ENCODE measurements at places on chromosomes 13 and 19. TPM values are rescaled to one million over a fixed set of nuclear protein-coding genes. Genes with fewer than 3 reads are reported as not detected.
A peak's percentile ranks its signal among the peaks of the same experiment; 100 is the strongest.

DNA sequence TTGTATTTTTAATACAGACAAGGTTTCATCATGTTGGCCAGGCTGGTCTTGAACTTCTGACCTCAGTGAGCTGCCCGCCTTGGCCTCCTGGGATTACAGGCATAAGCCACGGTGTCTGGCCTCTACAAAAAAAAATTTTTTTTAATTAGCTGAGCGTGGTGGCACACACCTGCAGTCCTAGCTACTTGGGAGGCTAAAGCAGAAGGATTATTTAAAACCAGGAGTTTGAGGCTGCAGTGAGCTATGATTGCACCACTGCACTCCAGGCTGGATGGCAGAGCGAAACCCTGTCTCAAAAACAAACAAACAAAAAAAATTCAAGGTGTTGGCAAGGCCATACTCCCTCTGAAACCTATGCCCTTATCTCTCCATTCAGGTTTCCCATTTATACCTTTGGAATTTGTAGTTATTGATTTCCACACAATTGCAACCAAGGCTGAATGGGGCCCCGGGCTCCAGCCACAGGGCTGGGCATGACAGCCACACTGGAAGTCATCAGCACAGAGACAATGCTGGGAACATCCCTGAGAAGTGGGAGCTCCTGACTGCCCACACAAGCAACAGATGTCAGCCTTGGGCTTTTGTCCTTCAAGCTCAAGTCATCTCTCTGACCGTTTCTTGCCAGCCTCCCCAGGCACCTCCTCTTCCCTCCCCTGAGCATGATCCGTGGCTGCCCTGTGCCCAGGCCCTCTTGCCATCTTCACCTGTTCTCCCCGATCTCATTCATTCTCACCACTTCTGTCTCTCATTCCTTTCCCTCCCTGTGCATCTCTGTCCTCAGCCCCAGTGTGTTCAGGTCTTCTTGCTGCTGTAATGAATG is 27.2 kb upstream of the CALM3 start:
- H3K4me1 ChIP-seq = peaks cover 13% of the 10 kb centered on the region
- DNase-seq = peak; percentile 13
- no peaks in the 10 kb centered on the region for H3K36me3 ChIP-seq
- H3K27me3 ChIP-seq = peaks cover 2% of the 10 kb centered on the region

DNA sequence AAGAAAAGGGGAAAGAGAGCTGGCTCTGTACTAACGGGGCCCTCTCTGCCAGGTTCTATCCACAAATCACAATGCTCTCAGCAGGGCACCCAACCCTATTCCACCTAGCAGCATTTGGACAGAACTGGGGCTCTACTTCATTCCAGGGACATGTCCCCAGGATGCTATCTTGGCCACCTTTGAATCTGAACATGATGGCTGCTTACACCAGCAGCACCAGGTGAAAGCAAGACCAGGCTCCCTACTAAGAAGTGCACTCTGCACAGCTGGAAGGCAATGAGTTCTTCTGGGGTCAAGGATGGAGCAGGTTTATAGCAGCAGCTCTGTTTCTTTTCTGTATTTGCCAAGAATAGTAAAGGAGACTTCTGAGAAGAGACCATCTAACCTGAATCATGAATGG is 222.4 kb downstream of the DACH1 start:
- H3K4me3 ChIP-seq = no peak overlapping the region
- H3K27ac ChIP-seq = no peak overlapping the region
- H3K4me1 ChIP-seq = no peaks in the 10 kb centered on the region
- no peaks in the 10 kb centered on the region for H3K27me3 ChIP-seq
- no peak for DNase-seq
- no peaks in the 10 kb centered on the region for H3K36me3 ChIP-seq

GRCh38 chr13:75841905-75842304 is 205.8 kb downstream of the LMO7 start:
- no peak overlapping the region for H3K4me3 ChIP-seq
- no peaks in the 10 kb centered on the region for H3K4me1 ChIP-seq
- DNase-seq = no peak
- H3K36me3 ChIP-seq = peaks cover 30% of the 10 kb centered on the region
- no peak overlapping the region for H3K27ac ChIP-seq
- no peaks in the 10 kb centered on the region for H3K27me3 ChIP-seq

DNA sequence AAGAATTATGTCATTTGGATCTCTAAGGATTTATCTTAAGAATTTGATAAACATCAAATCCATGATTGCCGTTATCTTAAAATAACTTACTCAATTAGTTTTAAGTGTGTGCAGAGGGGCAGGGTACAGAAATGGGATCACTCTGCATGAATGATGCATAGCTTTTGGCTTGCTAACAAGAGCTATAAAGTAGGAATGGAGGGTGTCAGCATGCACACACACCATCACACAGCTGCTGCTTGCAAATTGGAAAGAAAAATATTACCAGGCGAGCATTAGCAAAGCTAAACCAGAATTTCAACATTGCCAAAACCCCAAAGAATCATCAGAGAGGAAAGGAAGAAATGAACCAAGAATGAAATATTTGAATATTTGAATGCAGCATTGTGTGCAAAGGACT is 580.6 kb downstream of the LMO7 start:
- no peaks in the 10 kb centered on the region for H3K4me1 ChIP-seq
- no peak overlapping the region for H3K27ac ChIP-seq
- no peaks in the 10 kb centered on the region for H3K27me3 ChIP-seq

DNA sequence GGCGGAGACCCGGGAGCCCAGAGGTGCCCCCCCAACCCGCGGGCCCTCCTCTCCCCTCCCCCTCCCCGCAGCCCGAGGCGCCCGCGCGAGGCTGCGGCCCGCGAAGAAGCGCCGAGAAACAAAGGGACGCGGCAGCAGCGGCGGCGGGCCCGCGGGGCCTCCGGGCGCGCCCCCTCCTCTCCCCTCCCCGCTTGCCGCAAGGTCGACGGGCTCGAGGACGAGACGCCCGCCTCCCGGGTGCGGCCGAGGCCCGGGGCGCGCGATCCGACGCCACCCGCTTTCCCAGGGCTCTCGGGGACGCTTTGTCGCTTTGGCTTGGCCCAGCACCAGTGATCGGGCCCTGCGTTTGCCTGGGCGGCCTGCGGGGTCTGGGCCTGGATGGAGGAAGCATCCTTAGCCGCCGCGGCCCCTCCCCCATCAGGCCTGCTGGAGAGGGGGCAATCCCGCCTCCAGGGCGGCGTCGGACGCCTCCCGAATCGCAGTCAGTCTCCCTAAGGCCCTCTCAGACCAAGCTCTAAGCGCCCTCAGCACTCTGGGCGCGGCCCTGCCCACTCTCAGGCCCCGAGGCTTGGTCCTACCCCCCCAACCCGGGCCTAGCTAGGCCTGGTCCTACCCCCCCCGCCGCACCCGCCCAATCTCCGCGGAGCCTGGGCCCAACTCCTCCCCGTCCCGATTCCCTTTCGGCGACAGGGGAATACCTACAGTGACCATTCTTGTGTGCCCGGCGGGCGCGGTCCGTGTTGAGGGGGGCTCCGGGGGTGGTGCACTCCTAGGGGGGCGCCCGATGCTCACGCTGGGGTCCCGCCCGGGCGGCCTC is 740 bp downstream of the ELAVL3 start:
- no peak for DNase-seq
- 0 out of 2 replicates have a peak overlapping the region, but pooled peaks have one; percentile 7 for H3K4me3 ChIP-seq
- H3K27ac ChIP-seq = no peak overlapping the region
- no peaks in the 10 kb centered on the region for H3K36me3 ChIP-seq
- peaks cover 5% of the 10 kb centered on the region for H3K27me3 ChIP-seq
- H3K4me1 ChIP-seq = peaks cover 17% of the 10 kb centered on the region

DNA sequence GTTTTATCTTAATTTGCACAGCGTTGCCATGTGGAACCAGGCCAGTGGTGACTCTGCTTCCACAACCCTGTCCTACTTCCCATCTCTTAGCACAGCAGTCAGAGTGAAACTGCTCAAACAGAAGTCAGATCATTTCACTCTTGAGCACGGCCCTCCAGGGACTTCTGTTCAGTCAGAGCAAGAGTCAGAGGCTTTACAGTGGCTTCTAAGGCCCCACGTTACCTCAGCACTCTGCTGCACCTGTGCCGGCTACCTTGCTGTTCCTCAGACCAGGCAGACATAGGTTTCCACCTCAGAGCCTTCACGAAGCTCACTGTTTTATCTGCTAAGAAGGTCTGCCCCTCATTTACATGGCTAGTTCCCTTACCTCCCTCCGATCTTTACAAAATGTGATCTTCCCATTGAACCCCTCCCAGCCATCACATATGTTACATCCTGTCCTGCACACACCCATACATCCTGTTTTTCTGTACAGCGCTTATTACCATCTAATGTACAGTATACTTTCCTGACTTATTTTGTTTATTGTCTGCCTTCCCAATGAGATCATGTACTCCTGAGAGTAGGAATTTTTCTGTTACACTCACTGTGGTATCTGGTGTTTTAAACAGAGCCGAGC is 41.6 kb downstream of the TM9SF2 start:
- no peaks in the 10 kb centered on the region for H3K27me3 ChIP-seq
- H3K36me3 ChIP-seq = peaks cover 79% of the 10 kb centered on the region
- H3K4me1 ChIP-seq = no peaks in the 10 kb centered on the region
- no peak for DNase-seq

Gene KBTBD6
- 12.0 TPM for total RNA-seq

Gene CD22
- 0.49 TPM for total RNA-seq
